Activated CD8-positive, alpha-beta T cell treated with anti-CD3 and anti-CD28 coated beads for 36 hours (primary cell): ENCODE measurements at places on chromosomes 13 and 19.

GRCh38 chr19:49848938-49849337, 2.0 kb upstream of the PTOV1 start:
- no peak for DNase-seq

DNA sequence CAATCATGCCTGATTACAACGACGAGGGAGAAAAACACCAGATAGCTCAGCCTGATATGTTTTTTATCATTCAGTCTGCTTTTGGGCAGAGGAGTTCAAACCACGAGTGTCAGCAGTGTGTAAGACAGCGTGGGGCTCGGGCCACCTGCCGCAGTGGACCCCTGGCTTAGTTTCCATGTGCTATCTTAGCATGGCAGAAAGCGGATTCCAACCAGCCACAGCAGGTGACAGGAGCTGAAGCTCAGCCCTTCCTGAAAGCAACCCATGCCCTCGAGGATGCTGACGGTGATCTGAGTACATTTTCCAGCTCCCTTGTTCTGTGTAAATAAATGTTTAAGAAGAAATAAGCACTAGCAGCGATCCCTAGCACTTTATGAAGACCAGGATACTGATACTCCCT, 32.2 kb upstream of the MBNL2 start:
- no peak for DNase-seq

DNA sequence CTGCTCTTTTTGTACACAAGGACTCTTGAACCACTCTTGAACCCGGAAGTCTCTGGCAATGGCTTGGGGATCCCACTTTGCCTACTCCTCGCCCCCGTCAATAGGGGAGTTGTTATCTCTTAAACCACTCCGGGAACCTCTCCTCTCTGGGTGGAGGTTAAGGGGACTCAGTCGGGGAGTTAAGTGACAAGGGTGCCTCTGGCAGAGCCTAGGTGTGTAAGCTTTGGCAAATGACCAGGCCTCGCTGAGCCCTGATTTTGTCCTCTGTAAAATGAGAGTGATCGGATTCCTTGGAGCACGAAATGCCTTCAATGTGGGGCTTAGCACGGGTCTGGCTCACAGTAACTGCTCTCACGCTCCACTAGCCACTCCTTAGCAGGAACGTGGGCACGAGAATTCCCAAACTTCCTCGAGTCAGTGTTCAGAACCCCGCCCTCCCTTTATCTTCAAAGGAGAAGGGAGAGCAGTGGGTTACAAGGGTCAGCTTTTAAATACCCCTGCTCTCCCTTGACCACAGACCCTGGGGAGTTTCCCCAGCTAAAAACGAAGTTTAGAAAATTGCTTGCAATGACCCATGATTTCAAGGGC, 193.3 kb downstream of the KATNAL1 start:
- DNase-seq = no peak

DNA sequence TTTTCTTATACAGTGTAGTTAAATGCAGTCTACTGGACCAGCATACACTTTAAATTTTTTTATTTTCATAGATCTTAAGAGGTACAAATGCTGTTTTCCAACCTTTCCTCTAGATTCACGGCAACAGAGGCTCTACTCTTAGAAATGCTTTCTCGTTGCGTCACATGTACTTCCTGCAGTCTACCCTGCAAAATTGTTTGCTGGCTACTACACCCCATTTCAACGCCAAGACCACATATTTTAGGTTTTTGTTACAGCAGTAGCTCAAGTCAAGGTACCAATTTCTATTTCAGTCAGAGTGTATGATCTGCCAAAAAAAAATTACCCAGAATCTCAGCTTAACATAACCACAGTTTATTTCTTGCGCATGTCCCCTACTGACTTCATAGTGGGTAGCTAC, 94.1 kb downstream of the TNFSF13B start:
- DNase-seq = no peak

DNA sequence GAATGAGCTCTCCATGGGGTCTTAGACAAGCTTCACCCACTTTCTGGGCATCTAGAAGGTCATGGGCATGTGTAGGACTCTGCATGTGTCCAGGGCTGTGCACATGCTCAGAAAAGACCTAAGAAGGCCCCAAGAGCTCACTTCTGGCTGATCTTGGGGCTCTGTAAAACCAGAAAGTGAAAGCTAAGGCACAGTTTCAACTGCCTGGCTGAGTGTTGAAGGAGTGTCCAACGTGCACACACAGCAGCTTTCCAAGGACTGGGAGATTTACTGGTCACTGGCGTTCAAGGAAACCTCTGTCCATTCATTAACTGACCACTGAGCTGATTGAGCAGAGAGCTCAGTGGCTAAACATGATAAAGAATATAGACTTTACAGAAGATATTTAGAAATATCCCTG, 137.9 kb downstream of the KATNAL1 start:
- no peak for DNase-seq

- DNase-seq = no peak
Observed at GRCh38 chr13:35818633-35819067, 312.5 kb downstream of the DCLK1 start.

- no peak for DNase-seq
Observed at GRCh38 chr13:102097708-102098107, 304.1 kb downstream of the FGF14 start.

- no peak for DNase-seq
Observed at GRCh38 chr13:83740622-83741021, 141.7 kb downstream of the SLITRK1 start.

DNA sequence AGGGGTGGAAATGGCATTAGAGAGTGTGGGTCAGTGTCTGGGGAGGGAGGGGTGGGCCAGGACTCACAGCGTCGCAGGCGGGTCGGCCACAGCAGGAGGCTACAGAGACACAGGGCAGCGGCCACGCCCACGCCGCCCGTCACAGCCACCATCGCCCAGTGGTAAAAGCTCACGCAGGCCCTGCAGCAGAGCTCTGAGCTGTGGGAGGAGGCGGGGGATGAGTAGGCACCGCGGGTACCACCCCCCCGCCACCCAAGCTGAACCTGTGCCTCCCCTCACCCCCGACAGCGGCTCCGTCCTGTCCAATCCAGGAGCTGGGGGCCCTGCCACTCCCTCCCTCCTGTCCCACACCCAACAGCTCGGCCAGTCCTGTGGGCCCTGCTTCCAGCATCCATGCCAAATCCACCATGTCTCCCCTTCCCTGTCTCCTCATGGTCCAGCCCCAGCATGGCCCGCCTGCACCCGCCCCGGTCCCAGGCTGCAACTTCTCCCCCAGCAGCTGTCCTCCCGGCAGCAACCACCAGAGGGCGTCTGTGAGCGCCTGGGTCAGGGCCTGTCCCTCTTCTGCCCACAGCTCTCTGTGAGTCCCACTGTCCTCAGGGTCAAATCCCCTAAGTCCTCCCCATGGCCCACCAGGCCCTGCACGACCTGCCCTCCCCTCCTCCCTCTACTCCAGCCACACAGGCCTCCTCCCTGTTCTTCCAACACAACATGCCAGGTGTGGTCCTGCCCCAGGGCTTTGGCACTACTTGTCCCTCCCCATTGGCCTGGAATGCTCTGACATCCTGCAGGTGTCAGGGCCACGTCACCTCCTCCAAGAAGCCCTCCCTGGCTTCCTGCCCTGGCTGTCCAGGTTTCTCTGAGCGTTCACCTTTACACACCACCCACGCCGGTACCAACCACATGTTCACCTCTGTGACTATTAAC, 6.0 kb downstream of the TEKTIP1 start:
- DNase-seq = peak; percentile 85

- no peak for DNase-seq
Observed at GRCh38 chr13:51229731-51230130, 7.5 kb downstream of the FAM124A start.

DNA sequence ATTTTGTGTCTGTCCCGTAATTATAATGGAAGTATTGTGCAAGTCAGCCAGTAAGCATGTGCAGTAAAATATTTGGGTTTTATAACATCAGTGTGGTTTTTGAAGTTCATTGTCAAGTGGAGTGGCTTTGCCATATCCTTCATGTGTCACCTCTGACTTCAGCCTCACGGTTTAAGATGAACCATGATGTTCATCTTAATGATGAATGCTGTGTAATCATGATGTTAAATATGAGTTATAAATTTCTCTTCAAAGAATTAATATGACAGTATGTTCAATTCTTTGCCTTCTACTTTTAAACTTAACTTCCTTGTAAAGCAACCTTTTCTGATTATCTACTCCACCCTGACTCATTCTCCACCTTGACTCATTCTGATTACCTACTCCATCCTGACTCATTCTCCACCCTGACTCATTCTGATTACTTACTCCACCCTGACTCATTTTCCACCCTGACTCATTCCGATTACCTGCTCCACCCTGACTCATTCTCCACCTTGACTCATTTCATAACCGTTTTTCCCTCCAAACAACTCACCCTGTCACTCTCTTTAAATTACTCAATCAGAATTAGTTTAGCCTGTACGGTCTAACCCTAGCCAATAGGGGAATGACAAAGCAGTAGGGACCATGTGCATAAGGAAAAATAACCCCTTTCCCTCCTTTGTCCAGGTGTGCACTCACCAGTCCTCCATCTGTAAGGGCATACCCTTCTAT, 50.3 kb upstream of the ANKRD10 start:
- DNase-seq = peak; percentile 64

DNA sequence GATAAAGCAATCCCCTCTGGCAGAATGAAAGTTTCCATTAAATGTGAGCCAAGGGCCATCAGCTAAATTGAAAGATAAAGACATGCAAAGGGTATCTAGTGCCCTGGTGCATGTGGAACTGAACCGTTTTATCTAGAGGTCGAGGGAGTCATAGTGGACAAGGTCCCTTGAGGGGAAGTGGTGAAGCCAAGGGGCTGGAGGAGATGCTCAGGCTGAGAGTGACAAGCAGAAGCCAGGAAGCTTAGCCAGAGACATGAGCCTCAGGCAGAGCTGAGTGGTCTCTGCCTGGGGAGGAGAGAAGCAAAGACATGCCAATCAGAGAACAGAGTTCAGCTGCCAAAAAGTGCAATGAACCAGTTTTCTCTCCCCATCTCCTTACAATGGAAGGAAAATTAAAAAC, 68.1 kb upstream of the SLC10A2 start:
- no peak for DNase-seq

DNA sequence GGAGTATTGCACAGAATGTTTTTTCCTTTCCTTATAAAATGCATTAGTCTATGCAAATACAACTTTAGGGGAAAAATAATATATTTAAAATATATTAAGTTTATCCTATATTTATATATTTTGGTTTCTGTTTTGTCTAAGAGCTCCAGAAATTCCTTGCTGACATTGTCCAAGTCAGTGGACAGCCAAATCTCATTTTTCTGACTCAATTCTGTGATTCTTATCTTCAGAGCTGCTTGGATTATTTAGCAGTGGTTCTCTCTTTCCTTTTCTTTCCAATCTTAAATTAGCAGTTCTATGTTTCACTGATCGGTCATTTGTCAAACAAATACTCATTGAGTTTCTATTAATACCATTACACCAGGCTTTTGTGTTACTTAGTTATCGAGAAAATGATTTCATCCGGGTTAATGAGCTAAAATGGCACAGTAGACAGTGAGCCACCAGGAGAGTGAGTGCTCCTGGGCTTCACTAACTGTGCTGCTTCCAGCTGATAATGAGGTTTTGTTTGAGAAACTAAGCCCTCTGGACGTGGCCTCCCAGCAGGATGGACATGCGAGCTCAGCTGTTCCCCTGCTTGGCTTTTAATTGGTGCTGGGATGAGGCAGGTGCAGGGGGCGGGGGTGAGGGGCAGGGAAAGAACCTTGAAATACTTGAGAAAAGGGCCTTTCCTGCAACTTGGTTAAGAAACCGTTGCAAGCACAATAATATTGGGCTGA, 44.0 kb downstream of the ATP11A start:
- no peak for DNase-seq

- DNase-seq = peak; percentile 60
Observed at GRCh38 chr13:41054212-41054877, 7.0 kb upstream of the WBP4 start.

DNA sequence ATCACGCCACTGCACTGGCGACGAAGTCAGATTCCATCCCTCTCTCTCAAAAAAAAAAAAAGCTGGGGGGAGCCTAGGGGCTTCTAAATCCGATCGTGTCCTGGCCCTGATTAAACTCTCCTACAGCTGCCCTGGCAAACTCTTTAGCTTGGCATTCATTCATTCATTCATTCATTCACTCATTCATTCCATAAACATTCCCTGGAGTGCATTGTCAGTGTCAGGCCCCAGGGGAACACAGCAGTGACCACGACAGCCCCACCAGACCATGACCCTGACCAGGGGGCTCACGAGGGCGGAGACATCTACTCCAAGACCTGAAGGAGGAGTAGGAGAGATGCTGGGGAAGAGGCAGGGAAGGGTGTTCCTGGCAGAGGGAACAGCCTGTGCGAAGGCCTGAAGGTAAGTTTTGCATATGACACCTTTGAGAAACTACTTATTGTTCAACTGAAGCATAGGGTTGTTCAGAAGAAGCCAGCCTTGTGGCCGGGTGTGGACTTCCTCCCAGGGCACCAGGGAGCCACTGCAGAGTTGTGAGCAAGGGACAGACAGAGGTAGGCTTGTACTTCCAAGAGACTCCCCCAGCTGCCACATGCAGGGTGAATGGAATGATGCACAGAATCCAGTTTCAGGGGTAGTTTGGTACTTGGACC, 24.5 kb downstream of the CEACAM16 start:
- DNase-seq = no peak

GRCh38 chr13:26616126-26616525, 58.6 kb downstream of the WASF3 start:
- DNase-seq = no peak

DNA sequence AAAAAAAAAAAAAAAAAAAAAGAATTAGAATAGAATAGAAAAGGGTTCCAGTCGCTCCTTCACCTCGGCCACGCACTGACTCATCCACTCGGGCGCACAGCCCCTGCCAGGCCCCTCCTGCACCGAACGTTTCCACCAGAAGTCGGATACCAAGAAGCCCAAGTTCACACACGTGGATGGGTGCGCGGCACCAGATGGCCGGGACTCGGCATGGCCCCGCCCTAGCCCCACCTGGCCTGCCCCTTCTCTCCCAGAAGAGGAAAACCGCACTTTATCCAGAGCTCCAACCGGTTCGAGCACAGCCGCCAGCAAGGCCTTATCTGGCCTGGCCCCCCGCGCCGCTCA, 5.9 kb downstream of the PRR36 start:
- peak; percentile 66 for DNase-seq

GRCh38 chr13:111153977-111154332, 38.8 kb downstream of the ARHGEF7 start:
- no peak for DNase-seq

GRCh38 chr19:51595190-51596175, 24.4 kb downstream of the ZNF175 start:
- DNase-seq = no peak

- DNase-seq = no peak
Observed at GRCh38 chr19:720345-721160, 11.8 kb downstream of the PALM start.

DNA sequence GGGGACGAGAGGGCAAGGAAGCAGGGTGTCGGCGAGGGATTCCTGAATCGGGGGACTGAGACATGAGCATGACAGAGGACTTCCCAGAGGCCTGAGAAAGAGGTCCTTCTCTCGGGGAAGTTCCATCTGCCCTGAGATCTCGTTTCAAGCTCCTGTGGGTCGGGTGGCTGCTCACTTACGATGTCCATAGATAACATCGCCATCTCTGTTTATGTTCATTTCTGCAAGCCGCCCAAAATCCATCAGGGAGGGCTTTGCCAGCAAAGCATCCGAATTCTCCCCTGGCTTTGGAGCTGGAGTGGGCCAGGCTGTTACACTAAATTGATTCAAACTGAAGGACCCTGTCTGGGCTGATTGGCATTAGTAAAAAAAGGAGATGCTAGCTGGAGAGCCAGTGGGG, 5.9 kb downstream of the DMKN start:
- DNase-seq = no peak

- DNase-seq = no peak
Observed at GRCh38 chr19:10003271-10003670, 7.0 kb downstream of the COL5A3 start.

- DNase-seq = no peak
Observed at GRCh38 chr13:53013113-53013512, 15.5 kb upstream of the OLFM4 start.

- DNase-seq = peak; percentile 93
Observed at GRCh38 chr19:53868892-53869804, 1.5 kb downstream of the MYADM start.
